ENCODE measurements at places on chromosomes 4 and X. TPM values are rescaled to one million over a fixed set of nuclear protein-coding genes. Genes with fewer than 3 reads are reported as not detected.
A peak's percentile ranks its signal among the peaks of the same experiment; 100 is the strongest.

PNMA5 gene
- total RNA-seq = not detected

GRCh38 chrX:129823115-129823514 is 20.6 kb downstream of the ZDHHC9 start:
- peak; percentile 24 for DNase-seq
- H3K36me3 ChIP-seq = peaks cover 14% of the 10 kb centered on the region
- no peak overlapping the region for H3K4me3 ChIP-seq
- no peaks in the 10 kb centered on the region for H3K27me3 ChIP-seq
- H3K27ac ChIP-seq = no peak overlapping the region

- no peak overlapping the region for H3K27ac ChIP-seq
- H3K36me3 ChIP-seq = no peaks in the 10 kb centered on the region
- H3K4me1 ChIP-seq = no peaks in the 10 kb centered on the region
- no peak overlapping the region for H3K4me3 ChIP-seq
- peaks cover 1% of the 10 kb centered on the region for H3K27me3 ChIP-seq
These were observed 63.4 kb downstream of the PSAPL1 start for GRCh38 chr4:7371210-7371941.

DNA sequence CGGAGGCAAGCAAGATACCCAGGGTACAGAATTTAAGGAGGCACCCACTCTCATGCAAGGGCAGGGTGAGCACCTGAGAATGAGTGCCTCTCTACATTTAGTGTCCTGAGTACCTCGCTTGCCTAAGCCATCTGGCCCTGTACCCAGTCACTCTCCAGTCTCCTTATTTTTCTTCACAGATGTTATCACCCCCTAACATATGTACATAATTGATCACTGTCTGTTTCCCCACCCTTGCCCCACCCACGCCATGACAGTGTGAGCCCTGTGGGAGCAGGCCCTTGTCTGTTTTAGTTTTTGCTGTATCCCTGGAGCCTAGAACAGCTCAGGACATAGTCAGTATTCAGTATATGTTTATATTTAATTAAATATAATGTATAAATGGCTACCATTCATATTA is 113.6 kb downstream of the SPRY1 start:
- no peak for DNase-seq
- H3K27me3 ChIP-seq = peaks cover 41% of the 10 kb centered on the region
- no peak overlapping the region for H3K4me3 ChIP-seq
- H3K36me3 ChIP-seq = peaks cover 2% of the 10 kb centered on the region
- H3K27ac ChIP-seq = no peak overlapping the region

DNA sequence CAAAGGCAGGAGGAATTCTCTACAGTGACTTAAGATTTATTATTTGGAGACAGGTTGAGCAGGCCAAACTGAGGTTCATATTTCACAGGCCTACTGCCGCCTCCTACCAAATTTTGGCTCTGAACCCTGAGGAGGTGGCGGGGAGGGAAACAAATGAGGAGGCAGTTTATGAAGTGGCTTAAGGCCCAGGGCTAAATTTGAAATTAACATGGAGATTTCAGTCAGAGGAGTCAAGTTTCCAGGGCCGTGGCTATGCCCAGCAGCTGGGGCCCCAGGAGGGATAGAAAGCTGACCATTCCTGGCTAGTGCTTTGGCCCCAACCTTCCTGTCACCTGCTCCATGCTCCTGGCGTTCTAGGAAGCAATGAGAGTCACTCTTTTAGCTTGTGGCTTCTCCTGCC is 73.4 kb upstream of the ARHGAP36 start:
- no peaks in the 10 kb centered on the region for H3K36me3 ChIP-seq
- H3K27me3 ChIP-seq = peaks cover 1% of the 10 kb centered on the region
- no peaks in the 10 kb centered on the region for H3K4me1 ChIP-seq
- H3K4me3 ChIP-seq = no peak overlapping the region
- no peak overlapping the region for H3K27ac ChIP-seq

DNA sequence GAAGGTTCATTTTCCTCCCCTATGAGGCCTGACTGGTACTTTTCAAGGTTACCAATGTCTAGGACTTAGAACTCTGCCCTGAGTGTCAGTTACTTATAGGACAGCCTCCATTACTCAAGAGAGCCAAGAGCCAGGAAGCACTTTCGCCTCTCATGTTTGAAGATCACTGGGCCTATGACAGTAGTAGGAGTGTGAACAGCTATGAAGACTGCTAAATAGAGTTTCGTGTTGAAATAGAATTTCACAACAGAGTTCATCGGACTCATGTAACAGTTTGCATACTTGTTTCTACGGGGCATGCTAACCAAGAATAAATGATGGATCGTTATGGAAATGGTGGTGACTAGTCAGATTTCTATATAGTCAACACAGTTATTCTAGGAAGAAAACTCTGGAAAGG is 97.8 kb upstream of the GPC4 start:
- H3K27me3 ChIP-seq = no peaks in the 10 kb centered on the region
- H3K4me1 ChIP-seq = no peaks in the 10 kb centered on the region
- H3K36me3 ChIP-seq = no peaks in the 10 kb centered on the region
- H3K4me3 ChIP-seq = no peak overlapping the region
- H3K27ac ChIP-seq = no peak overlapping the region

- DNase-seq = no peak
- H3K27me3 ChIP-seq = no peaks in the 10 kb centered on the region
- H3K27ac ChIP-seq = no peak overlapping the region
- no peaks in the 10 kb centered on the region for H3K36me3 ChIP-seq
These were observed 107.5 kb downstream of the GUCY2F start for GRCh38 chrX:109374262-109374960.

GRCh38 chr4:855880-856224 is 29.9 kb upstream of the CPLX1 start:
- DNase-seq = no peak
- peak overlapping the region; percentile 79 for H3K27ac ChIP-seq
- no peak overlapping the region for H3K4me3 ChIP-seq

- no peak overlapping the region for H3K4me3 ChIP-seq
- no peaks in the 10 kb centered on the region for H3K27me3 ChIP-seq
- H3K27ac ChIP-seq = no peak overlapping the region
- no peaks in the 10 kb centered on the region for H3K36me3 ChIP-seq
- peaks cover 5% of the 10 kb centered on the region for H3K4me1 ChIP-seq
These were observed 5.9 kb downstream of the APOO start for GRCh38 chrX:23901805-23902204.
